H4 (cell line): ENCODE measurements at places on chromosomes 2 and 18. TPM values are rescaled to one million over a fixed set of nuclear protein-coding genes. Genes with fewer than 3 reads are reported as not detected.

DNA sequence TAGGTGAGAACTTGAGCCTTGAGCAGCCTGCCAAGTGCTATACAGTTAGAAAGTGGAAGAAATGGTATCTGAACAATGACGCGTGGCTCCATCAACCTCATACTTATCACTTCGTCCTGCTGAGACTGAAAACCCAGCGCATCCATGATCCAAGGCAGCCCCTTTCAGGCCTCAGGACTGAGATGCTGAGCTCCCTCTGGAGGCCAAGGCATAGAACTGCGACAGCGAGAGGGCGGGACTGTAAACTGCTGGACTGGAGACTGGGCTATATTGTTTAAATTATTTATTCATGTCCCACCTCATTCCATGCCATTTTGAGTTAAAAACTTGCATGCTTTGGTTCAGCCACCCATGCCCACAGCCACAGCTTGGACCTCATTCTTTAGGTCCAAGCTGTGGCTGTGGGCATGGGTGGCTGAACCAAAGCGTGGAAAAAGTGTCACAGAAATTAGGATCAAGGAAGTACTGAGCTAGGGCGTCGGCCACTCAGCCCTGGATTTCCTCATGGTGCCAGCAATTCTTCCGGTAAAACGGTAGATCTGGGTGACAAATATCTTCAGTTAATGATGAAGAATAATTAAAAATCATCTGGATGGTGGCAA, 195.5 kb downstream of the L3MBTL4 start:
- peak; percentile 48 for DNase-seq

DNA sequence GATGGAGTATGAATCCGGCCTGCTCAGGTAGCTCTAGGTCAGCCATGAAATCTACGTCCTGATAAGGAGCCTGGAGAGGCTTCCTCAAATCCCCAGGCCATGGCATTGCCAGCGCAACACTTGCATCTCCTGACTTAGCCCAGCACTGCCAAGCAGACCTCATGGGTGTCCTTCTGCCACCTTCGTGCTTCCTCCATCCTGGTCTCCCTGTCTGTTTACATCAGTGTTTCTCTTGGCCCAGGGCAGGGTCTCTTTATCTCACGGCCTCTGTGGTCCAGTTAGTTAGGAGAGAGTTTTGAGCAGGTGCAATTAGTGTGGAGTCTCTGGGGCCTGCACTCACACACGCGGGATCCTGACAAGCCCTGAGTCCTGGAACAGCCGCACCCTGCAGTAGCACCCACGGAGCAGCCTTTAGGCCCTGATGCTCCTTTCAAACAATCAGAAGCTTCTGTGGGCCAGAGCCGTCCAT, 193.1 kb upstream of the ARL4C start:
- no peak for DNase-seq

DNA sequence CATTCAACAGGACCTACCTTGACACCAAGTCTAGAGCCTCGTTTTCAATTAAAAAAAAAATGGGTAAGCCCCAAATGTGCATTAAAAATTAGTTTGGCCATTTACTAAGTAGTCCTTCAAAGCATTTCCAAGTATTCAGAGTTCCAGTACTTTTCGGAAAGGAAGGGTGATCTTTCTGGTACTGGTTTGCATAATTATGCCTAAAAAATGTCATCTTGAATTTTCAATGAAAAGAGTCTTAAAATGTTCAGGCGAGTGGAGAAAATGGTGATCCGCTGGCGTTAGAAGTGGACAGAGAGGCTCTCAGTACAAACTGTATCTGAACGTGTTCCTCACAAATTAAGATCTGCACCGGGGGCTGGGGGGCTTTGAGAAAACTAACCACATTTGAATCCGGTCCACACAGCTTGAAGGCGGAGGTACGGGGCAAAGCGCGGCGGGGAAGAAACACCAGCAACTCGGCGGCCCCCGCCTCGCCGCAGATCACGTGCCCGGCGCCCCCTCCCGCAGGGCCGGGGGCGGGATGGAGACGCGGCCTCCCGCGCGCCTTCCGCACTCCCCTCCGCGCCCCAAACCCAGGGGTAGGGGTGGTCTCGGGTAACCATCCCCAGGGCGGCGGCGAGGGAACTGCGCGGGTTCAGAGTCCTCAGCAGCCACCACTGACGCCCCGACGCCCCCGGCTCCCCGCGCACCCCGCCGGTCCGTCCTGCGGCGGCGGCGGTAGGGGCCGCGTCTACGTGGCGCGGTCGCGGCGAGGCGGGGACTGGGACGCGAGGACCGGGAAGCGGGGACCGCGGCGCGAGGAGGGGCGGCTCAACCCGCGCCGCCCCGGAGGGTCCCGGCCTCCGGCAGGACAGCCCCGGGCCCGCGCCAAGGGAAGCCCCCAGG, 564 bp downstream of the LPIN2 start:
- DNase-seq, result no peak

DNA sequence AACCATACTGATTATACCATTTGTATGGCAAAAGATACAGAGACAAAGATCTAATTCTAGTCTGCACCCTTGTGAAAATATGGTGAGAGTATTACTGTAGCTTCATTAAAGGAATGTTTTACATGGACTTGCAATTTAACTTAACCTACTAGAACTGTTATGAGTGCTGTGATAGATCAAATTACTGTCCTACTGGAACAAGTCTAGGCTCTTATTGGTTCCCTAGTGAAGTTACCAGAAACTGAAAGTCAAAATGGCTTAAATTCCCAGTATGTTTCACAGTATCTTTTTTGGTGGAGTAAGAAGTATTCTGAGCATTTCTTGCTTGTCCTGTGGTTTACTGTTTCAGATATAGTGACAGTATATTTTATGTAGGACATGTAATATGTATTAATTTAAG, 3.8 kb upstream of the TBR1 start:
- DNase-seq, result no peak

Gene DPP10
- total RNA-seq, result 0.04 and 0.64 TPM in 2 replicates

GRCh38 chr2:142033393-142033792, 97.4 kb downstream of the LRP1B start:
- DNase-seq, result no peak

GRCh38 chr2:218014706-218015585, 12.2 kb upstream of the TNS1 start:
- DNase-seq, result no peak
